ENCODE measurements at places on chromosomes 13 and 19. TPM values are rescaled to one million over a fixed set of nuclear protein-coding genes. Genes with fewer than 3 reads are reported as not detected.

GAMT gene
- 23.6 TPM for total RNA-seq

LRG1 gene
- 14.7 TPM for total RNA-seq

ZNF416 gene
- total RNA-seq: 6.2 TPM

ZIM2 gene
- 0.48 TPM for total RNA-seq

SPACA4 gene
- total RNA-seq: not detected

FXYD3 gene
- total RNA-seq: 135 TPM

SHD gene
- not detected for total RNA-seq

KLK10 gene
- 3.3 TPM for total RNA-seq

MEF2B gene
- not detected for total RNA-seq

ATXN8OS gene
- total RNA-seq: not detected

PCDH17 gene
- 5.9 TPM for total RNA-seq

PRTN3 gene
- total RNA-seq: 1.1 TPM

KIR2DL1 gene
- total RNA-seq: not detected

TNNT1 gene
- 7.2 TPM for total RNA-seq

LILRB5 gene
- total RNA-seq: 46.4 TPM

CEACAM3 gene
- total RNA-seq: not detected

MYBPC2 gene
- under 0.01 TPM for total RNA-seq

OR7D2 gene
- total RNA-seq: not detected

LRP3 gene
- total RNA-seq: 15.1 TPM

PDE4A gene
- 20.3 TPM for total RNA-seq

PLPP2 gene
- 120 TPM for total RNA-seq

OR10H1 gene
- total RNA-seq: not detected

TMIGD2 gene
- total RNA-seq: not detected

PDX1 gene
- not detected for total RNA-seq

KIR2DL4 gene
- not detected for total RNA-seq

LGALS4 gene
- 0.80 TPM for total RNA-seq

PLIN5 gene
- total RNA-seq: 10.4 TPM

LAIR2 gene
- not detected for total RNA-seq

ZNF726 gene
- 1.6 TPM for total RNA-seq

MIDN gene
- 13.8 TPM for total RNA-seq

TEX26 gene
- not detected for total RNA-seq

ERICH6B gene
- not detected for total RNA-seq

ZNF585A gene
- 15.1 TPM for total RNA-seq

TNFSF13B gene
- 3.2 TPM for total RNA-seq

ONECUT3 gene
- total RNA-seq: not detected

Measured in breast epithelium (tissue), 4 donors.